ENCODE measurements at places on chromosomes 5 and 9.

DNA sequence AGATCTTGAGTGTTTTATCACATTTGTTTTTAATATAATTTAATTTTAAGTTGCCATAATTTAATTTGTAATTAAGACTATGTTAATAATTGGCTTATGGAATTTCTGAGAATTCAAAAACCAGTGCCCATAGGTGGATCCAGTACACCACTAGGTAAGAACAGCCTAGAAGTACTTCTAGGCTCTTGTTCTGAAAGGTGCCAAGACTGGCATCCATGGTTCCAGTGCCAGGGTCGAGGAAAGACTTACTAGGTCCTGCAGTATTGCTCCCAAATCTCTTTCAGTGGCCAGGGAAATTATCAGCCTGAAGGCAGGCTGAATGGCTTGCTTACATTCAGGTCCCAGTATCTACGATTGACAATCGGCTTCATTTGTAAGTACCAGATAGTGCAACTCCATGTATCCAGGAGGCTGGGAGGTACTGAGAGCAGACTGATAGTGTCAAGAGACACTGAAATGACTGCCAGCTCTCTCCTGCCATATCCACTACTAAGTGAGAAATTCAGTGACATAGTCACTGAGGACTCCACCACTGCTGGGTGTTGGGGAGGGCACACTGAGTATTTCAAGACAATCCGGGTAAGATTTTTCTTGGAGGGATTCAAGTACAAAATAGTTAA is 159.2 kb upstream of the CCDC152 start:
- DNase-seq: no peak

GRCh38 chr5:100760688-100761087 is 142.4 kb downstream of the ST8SIA4 start:
- no peak for DNase-seq

DNA sequence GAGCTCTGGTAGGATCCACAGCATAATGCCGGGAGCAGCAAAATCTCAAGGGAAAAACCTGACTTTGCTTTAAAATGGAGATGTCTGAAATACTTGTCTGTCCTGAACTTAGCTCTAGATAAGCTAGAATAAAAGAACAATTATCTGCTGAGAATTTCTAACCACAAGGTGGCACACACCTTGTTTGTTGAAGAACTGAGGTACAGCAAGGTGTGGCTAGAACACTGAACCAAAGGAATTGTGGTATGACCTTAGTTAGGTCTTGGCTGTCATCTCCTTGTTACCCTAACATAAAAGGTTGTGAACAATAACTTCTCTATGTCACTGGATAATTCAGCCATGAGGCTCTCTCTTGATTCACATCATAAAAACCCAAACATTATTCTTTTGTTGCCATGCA is 72.3 kb upstream of the ANXA1 start:
- no peak for DNase-seq

DNA sequence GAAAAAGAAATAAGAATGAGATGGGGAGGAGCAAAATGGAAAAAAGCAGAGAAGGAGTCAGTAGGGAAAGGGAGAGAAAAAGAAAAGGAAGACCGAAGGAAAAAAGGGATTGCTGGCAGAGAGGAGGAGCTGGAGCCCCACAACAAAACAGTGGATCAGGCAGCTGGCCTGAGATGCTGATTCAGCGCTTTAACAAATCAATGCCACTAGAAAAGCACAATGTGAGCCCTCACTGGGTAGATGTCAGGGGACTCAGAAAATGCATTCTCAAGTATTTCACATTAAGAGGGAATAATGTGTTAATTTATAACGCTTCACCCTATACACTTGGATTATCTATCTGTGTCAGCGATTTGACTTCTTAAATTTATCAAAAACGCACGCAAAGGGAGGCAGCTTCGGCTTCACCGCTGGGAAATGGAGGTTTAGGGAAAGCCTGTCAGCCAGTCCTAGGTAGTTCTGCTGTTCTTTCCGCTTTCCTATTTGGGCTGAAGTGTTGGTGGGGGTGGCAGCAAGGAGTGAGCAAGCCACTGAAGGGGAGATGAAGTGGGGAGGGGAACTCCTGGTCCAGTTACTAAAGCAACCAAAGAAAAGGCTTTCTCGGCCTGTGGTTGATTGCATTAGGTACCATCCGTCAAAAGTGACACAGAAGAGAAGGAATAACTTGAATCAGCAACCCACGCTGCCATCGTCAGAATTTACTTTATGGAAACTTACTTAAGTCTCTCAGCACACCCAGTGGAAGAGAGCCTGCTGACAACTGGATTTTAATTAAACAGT is 161.6 kb downstream of the BNC2 start:
- no peak for DNase-seq

GRCh38 chr9:6590772-6591384 is 54.7 kb downstream of the GLDC start:
- DNase-seq: no peak

GRCh38 chr9:113530022-113530635 is 66.6 kb downstream of the RGS3 start:
- DNase-seq: no peak

GRCh38 chr9:136255896-136256890 is 10.6 kb upstream of the QSOX2 start:
- no peak for DNase-seq

DNA sequence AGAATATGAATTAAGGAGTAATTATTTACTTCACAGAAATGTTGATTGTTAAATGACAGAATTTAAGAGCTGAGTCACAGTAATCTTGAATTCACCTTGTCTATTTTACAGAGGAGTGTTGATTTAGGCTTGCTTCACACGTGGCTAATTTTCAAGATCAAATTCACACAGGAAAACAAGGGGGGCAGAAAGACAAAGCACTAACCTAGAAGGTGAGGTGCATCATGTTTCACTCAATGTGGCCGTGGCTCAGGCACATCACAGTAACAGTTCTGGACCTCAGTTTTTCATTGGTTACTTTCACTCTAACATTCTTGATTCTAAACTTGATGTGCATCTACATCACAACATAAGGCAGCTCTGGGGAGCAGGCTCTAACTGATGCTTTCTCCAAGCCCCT is 69.6 kb upstream of the GNAQ start:
- DNase-seq: no peak

DNA sequence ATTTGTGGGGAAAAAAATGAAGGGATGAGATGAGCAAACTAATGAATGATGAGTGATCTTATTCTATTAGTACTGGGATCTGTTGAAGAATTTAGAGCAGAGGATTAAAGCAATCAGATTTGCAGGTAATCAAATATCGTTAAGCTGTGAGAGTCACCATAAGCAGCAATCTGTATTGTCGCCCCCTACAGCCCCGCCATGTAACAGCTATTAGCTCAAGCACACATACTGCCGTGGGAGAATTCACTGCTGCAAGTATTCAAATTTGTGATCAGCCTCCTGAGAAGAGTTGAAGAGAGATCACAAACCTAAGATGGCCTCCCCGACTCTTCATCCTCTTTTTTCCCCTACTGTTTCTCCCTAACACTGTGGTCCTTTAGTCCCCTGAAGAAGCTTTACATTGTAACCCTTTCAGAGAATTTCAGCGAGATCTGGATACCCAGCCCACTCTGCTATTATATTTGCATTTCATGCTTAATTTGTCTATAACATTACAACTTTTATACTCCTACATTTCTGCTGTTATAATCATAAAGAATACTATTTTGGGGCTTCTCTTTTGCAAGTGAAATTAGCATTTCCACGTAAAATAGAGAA is 28.5 kb upstream of the PHF24 start:
- DNase-seq: peak; percentile 11

- DNase-seq: no peak
Observed at GRCh38 chr5:7606840-7607465, 211.0 kb downstream of the ADCY2 start.

DNA sequence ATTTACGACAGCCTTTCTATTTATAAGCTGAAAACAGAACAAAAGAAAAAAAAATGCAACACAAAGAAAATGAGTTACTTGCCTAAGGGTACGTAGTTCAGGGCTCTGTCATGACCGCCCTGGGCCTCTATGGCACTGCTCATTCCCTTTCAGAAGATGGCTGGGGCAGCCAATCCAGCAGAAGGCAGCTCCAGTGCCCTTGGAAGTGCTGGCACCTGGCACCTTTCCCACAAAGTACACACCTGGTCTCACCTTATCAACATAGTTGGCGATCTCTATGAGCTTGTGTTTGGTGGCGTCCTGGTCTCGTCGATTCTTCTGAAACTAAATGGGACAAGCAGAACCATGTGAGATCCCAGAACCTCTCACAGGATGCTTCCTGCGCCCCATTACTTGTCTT is 53.2 kb downstream of the NIPAL4 start:
- no peak for DNase-seq

DNA sequence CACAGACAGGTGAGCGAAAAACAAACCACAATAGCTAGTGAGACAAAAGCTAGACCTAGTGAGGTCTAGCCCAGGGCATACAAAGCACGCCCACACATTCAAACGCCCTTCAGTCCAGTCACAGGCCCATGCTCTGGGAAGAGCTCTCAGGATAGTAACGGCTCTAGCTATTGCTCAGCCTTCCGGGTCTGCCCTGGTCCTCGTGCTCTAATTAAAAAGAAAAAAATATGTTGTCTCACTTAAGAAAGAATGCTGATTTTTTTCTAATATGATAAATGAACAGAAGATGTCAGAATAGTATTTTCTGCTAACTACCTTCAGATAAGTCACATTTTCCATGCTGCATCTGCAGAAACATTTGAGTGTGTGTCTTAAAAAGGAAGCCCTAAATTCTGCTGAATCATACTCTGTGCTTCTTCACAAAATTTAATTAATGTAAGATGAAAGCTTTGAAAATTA is 94.5 kb downstream of the PLPP1 start:
- DNase-seq: no peak

GRCh38 chr5:25027061-25027460 is 382.3 kb upstream of the CDH10 start:
- DNase-seq: no peak

- DNase-seq: no peak
Observed at GRCh38 chr5:88815050-88815789, 67.8 kb downstream of the MEF2C start.

Data from foreskin melanocyte (primary cell).